Right atrium auricular region (tissue), 2 donors: ENCODE measurements at places on chromosomes 5 and 9. TPM values are rescaled to one million over a fixed set of nuclear protein-coding genes. Genes with fewer than 3 reads are reported as not detected.

The STING1 gene
- total RNA-seq, result 80.0 TPM

The CARD6 gene
- total RNA-seq, result 8.0 TPM

The C5orf52 gene
- total RNA-seq, result not detected

The OSMR gene
- 28.6 TPM for total RNA-seq

The SLC2A6 gene
- 4.3 TPM for total RNA-seq

The TEX48 gene
- not detected for total RNA-seq

DNA sequence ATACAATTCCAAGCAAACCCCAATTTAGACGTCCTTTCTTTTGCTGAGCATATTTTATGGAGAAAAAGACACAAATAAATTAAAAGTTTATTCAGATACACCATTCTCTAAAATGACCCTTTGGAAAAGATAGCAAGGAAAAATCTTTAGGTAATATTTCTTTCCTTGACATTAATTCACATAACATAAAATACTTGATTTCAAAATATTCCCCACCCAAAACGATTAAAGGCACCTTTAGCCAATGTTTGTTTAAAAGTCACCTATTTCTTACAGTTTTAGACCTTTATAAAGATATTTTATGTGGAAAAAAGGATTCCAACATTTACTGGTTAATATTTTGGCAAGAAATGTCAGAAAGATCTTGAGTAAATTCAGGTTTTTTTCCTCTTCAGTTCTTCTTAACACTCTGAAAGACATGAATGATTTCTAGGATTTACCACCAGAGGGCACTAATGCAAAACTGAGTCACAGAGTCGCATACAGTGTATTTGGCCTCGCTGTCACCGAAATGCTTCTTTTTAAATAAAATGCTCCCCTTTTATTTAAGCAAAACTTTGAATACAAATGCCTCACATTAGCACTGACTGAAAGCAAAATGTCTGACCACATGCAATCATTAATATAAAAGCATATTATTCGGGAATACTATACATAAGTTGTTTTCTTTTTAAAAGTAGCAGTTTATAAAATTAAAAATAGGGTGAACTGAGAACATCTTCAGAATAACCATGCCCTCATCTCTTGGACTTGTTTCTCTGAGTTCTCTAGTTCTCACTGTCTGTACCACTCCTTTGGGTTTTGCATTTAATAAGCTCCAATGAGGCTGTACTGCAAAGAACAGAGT is 122.5 kb downstream of the SLC1A3 start:
- H3K27me3 ChIP-seq, result no peaks in the 10 kb centered on the region
- no peak overlapping the region for H3K4me3 ChIP-seq
- no peak for DNase-seq
- no peaks in the 10 kb centered on the region for H3K36me3 ChIP-seq
- no peak overlapping the region for H3K27ac ChIP-seq
- no peaks in the 10 kb centered on the region for H3K4me1 ChIP-seq

DNA sequence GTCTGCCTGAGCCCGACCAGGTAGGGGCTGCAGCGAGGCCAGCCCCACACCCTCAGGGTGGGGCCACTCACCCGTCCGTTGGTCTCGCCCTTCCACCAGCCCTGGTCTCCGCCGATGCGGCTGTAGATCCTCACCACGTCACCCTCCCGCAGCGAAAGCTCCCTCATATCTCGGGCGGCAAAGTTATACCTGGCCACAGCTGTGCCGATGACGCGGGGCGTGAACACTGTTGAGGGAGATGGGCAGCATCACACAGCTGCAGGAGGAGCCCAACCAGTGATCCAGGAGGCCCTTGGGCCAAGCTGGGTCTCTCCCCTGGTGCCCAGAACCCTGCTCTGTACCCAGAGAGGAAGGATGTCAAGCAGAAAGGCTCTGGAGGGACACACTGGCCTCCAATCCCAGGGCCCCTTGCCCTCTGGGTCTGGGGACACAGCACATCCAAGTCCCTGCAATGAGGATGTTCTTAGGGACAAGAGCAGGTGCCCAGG is 30.3 kb upstream of the SARDH start:
- H3K36me3 ChIP-seq, result peaks cover 20% of the 10 kb centered on the region
- no peak overlapping the region for H3K4me3 ChIP-seq
- no peaks in the 10 kb centered on the region for H3K27me3 ChIP-seq

DNA sequence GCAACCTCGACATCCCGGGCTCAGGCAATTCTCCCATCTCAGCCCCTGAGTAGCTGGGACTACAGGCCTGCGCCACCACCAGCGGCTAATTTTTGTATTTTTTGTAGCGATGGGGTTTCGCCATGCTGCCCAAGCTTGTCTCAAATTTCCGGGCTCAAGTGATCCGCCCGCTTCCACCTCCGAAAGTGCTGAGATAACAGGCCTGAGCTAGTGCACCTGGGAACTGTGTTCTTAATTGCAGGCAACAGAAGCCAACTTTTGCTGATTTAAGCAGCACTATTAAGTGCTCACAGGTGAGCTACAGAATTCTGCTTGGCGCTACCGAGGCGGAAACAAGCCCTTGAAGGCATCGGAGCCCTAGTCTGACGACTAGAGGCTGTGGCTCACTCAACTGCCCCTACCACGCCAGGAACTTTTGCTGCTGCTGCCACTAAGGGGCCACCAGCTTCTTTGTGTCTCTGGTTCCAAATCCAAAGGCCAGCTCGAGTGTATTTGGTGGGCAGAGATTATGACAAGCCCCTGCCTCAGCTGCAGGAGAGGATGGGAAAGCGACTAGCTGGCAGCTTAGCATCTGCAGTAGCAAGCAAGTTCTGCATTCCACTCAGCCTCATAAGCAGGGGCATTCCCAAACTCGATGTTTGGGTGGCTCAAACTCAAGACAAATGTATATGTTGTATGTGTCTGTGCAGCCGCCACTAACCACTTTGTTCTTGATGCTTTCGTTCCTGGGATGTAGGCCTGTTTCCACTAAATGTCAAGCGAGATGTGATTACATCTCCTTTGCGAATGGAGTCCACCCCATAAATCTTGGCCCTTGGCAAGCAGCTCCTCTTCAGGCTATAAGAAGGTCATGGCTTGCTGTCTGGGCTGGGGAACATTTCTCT is 10.6 kb upstream of the HMCN2 start:
- H3K27ac ChIP-seq, result no peak overlapping the region
- H3K36me3 ChIP-seq, result no peaks in the 10 kb centered on the region
- no peaks in the 10 kb centered on the region for H3K4me1 ChIP-seq
- no peaks in the 10 kb centered on the region for H3K27me3 ChIP-seq
- no peak overlapping the region for H3K4me3 ChIP-seq

- no peak for DNase-seq
- no peaks in the 10 kb centered on the region for H3K27me3 ChIP-seq
- no peaks in the 10 kb centered on the region for H3K4me1 ChIP-seq
- H3K36me3 ChIP-seq, result no peaks in the 10 kb centered on the region
These were observed 16.4 kb upstream of the ADAMTSL1 start for GRCh38 chr9:18457510-18457909.

GRCh38 chr5:81657386-81657785 is 93.5 kb downstream of the SSBP2 start:
- H3K27me3 ChIP-seq, result no peaks in the 10 kb centered on the region
- DNase-seq, result no peak

DNA sequence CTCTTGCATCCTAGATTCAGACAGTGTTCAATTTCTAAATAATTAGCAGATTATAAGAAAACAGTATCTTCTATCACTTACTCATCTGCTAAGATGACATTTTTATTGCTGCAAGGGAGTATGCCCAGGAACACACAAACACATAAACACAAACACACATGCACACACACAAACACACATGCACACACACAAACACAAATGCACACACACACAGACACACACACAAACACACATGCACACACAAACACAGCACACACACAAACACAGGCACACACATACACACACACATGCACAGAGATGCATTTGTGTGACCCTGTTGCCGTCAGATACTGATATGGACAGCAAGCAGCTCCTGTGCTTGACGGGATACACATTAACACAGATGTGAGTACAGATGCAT is 612.9 kb downstream of the IRX1 start:
- H3K27me3 ChIP-seq, result no peaks in the 10 kb centered on the region
- no peaks in the 10 kb centered on the region for H3K4me1 ChIP-seq
- H3K36me3 ChIP-seq, result no peaks in the 10 kb centered on the region
- no peak overlapping the region for H3K27ac ChIP-seq

GRCh38 chr9:3468421-3469205 is 57.2 kb downstream of the RFX3 start:
- no peaks in the 10 kb centered on the region for H3K27me3 ChIP-seq
- H3K27ac ChIP-seq, result no peak overlapping the region
- H3K36me3 ChIP-seq, result no peaks in the 10 kb centered on the region
- no peak for DNase-seq
- H3K4me1 ChIP-seq, result peaks cover 27% of the 10 kb centered on the region

DNA sequence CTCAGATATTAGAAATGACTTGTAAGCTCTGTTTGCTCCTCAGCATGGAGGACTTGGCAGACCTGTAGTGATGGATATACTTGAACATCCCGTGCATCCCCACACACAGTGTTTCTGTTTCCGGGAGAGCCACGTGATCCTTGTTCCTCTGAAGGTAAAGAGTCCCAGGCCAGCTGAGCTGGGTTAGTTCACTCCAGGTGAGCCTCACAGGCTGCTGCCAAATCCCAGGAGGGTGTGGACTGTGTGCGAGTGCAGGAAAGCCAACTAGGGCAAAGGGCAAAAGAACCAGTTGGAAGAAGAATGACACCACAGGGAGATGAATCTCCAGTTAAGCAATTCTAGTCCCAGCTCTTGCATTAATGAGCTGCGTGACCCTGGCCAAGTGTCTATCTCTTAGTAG is 10.4 kb upstream of the TOMM5 start:
- H3K36me3 ChIP-seq, result no peaks in the 10 kb centered on the region
- no peaks in the 10 kb centered on the region for H3K4me1 ChIP-seq
- DNase-seq, result no peak
- no peak overlapping the region for H3K27ac ChIP-seq

- no peaks in the 10 kb centered on the region for H3K4me1 ChIP-seq
- no peaks in the 10 kb centered on the region for H3K27me3 ChIP-seq
- H3K4me3 ChIP-seq, result no peak overlapping the region
- no peak for DNase-seq
These were observed 88.8 kb downstream of the SREK1 start for GRCh38 chr5:66232706-66233445.

DNA sequence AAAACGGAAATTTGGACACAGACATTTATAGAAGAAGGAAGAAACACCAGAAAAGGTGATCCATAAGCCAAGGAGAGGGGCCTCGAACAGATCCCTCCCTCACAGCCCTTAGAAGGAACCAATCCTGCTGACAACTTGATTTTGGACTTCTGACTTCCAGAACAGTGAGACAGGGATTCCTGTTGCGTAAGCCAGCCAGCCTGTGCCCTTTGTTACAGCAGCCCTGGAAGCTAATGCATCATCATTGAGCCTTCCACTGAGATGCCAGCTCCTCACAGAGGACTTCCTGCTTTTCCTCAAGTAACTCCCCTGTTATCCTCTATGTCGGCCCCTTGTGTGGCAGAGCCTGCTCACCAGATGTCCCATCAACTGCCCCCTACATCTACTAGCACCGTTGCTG is 94.1 kb downstream of the JMY start:
- no peaks in the 10 kb centered on the region for H3K27me3 ChIP-seq
- no peaks in the 10 kb centered on the region for H3K36me3 ChIP-seq
- no peak overlapping the region for H3K27ac ChIP-seq
- H3K4me3 ChIP-seq, result no peak overlapping the region
- DNase-seq, result no peak

- no peaks in the 10 kb centered on the region for H3K4me1 ChIP-seq
- no peaks in the 10 kb centered on the region for H3K27me3 ChIP-seq
- H3K36me3 ChIP-seq, result no peaks in the 10 kb centered on the region
- DNase-seq, result no peak
- H3K27ac ChIP-seq, result no peak overlapping the region
- H3K4me3 ChIP-seq, result no peak overlapping the region
These were observed 620.7 kb upstream of the ARRDC3 start for GRCh38 chr5:92003806-92004205.

GRCh38 chr9:75138260-75139040 is 50.1 kb downstream of the OSTF1 start:
- DNase-seq, result no peak
- H3K4me1 ChIP-seq, result no peaks in the 10 kb centered on the region
- peaks cover 29% of the 10 kb centered on the region for H3K36me3 ChIP-seq
- H3K27ac ChIP-seq, result no peak overlapping the region
- no peak overlapping the region for H3K4me3 ChIP-seq

DNA sequence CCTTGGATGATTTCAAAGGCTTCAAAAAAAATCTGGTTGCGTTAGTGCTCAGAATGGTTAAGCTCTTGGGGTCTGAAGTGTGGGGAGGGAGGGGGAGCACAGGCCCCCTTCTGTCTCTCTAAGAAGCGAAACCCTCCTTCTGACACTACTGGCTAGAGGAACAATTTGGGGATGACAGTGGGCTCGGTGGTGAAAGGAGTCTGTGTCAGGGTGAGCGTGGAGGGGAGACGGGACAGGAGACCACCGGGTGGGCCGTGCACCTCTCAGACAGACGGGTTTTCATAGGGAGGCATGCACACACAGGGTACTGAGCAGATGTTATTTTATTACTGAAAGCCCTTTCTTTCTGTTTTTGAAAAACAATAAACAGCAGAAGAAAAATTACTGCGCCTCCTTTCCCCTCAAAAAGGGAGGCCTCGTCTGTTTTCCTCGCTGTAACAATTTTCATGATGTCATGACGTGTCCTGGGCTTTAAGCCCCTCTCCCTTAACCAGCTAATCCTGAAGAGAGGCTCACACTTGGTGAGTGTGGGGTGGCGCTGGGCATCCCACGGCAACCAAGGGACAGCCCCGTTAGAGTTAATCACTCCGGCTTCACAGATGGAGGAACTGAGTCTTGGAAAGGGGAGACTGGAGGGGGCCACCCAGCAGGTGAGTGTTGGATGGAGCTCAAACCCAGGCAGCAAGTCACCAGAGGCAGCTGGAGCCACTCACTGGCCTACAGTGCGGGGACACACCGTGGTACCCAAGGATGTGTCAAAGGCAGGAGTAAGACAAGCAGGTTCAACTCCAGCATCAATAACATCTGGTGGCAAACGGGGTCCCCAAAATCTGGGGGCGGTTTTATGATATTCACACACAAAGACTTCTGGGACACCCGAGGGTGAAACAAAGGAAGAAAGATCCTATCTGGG is 53.4 kb downstream of the PTCH1 start:
- no peak for DNase-seq
- no peak overlapping the region for H3K4me3 ChIP-seq
- H3K4me1 ChIP-seq, result peaks cover 17% of the 10 kb centered on the region

DNA sequence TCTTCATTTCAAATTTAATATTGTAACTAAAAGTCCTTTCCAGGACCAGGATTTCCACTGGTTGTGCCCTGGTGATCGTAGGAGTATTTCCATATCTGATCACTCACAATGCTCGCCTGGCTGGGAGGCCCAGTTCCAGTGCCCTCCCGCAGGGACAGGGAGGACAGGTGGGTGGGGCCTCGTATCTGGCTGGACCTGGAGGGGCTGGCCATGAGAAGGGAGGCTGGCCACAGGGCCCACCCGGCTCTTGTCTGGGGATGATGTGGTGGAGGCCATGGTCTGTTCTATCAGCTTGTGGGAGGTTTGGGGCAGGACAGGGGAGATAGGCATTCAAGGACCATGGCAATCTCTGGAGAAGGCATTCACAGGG is 286.4 kb downstream of the GADD45G start:
- H3K4me1 ChIP-seq, result peaks cover 41% of the 10 kb centered on the region
- H3K36me3 ChIP-seq, result no peaks in the 10 kb centered on the region
- no peak overlapping the region for H3K4me3 ChIP-seq
- no peak for DNase-seq
